ENCODE measurements at places on chromosomes 3 and 15.

DNA sequence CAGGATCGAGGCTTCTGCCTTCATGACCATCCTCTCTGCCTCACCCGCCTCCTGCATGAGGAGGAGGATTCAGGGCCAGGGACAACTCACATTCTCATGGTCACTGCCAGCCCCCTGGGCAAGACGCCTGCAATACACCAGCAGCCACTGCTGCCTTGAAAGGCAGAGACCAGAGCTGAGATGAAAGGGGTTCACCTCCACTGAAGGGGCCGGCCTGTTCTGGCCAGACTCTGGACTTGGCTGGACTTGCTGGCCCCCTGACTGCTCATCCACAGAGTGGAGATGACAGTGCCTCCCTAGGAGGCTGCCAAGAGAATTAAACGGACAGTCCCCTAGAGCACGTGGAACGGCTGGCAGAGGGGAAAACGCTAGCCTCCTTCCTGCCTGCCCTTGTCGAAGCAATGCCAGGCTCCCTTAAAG, 35.2 kb downstream of the MGLL start:
- DNase-seq, result no peak

DNA sequence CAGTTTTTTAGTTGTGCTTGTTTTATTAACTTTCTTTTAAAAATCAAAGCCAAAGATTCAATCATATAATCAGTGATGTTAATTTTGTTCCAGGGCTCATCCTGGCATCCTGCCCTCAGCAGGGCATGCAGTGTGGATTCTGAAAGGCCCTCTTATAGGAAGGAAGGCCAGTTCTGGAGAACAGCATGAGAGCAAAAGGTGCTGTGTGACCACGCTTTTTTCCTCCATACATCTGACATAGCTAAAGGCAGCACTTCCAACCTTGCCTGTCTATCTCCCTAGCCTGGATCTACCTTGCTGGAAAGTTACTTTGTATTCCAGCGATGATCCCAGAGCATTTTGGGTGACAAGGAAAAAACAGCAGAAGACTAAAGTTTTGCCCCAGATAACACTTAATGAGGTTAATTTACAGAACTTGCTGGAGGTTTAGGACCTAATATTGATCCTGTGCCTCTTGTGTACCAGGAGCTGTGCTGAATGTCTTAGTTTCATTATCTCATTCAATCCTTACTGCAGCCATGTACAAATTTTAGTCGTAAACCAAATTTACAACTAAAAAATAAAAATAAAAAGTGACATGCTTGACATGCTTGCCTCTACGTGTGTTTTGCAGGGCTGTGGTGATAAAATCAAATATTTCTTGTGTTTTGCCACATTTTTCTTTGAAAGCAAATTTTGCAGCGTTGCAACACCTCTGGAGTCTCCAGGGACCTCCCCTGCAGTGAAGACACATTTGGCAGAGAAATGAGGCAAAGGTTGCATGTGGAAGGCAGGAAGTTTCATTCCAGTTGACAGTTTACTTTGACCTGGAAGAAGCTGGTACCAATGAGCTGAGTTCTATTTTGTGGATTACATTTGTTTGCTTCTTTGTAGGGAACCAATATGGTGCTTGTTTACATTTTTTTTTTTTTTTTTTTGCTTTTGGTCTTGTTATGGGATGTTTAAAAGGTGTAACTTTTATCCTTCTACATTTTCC, 13.2 kb downstream of the IL1RAP start:
- DNase-seq, result no peak

- no peak for DNase-seq
These were observed 22.1 kb upstream of the LARS2 start for GRCh38 chr3:45366290-45366689.

- no peak for DNase-seq
These were observed 758.4 kb upstream of the ROBO1 start for GRCh38 chr3:80526153-80526552.

GRCh38 chr3:30347679-30348216, 258.7 kb upstream of the TGFBR2 start:
- peak; percentile 14 for DNase-seq

- no peak for DNase-seq
These were observed 90.4 kb downstream of the BDH1 start for GRCh38 chr3:197465197-197465995.

DNA sequence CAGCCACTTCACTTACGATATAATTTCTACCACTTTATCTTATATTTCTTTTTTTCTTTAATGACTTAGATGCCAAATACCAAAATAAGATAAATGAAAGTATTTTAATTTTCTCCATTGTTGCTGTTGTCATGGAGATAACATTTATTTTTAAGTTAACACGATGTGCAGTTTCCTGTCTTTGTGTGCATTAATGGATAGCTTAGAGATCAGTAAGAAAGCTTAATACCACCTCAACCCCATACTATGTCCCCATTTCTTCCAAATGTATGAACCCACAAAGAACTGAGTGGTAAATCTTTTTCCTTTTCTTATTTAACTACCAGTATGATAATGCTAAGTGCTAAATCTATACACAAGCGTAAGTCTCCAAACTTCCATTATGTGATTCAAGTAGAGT, 17.1 kb downstream of the PCNP start:
- no peak for DNase-seq

GRCh38 chr3:120393761-120394160, 44.6 kb upstream of the LRRC58 start:
- DNase-seq, result no peak

DNA sequence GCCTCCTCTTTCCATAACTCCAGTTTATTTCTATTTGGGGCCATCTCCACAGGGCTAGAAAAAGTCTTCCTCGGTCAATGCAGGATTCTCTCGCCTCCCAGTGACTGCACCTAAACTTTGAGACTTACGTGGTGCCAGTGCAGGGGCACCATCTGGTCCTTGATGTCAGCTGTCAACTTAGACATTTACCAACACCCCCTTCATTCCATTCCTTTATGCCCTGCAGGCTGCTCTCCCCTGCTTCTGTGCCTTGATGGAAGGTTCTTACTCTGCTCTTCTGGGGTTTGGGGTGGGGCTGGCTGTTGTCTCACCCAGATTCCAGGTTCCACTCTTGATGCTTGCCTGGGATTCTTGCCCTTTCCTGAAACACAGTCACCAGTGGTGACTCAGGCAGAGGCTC, 101.8 kb downstream of the ST8SIA2 start:
- no peak for DNase-seq

GRCh38 chr3:23035927-23036640, 167.0 kb upstream of the UBE2E2 start:
- no peak for DNase-seq

DNA sequence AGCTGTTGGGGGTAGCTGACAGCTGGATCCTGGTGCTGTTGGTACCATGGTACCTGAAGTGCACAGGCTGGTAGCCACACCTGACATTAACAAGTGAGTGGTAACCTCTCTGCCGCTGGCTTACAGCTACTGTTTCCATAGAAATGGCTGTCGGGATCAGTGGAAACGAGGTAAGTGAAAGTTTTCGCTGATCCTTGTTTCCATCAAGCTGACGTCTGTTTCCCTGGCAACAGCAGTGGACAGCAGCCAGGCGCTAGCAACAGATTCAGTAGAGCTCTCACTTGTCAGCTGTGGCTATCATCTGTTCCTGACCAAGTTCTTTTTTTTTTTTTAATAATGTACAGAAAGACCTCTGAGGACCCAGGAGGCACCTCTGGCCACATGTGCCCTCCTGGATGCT, 166.2 kb downstream of the CHDH start:
- no peak for DNase-seq

DNA sequence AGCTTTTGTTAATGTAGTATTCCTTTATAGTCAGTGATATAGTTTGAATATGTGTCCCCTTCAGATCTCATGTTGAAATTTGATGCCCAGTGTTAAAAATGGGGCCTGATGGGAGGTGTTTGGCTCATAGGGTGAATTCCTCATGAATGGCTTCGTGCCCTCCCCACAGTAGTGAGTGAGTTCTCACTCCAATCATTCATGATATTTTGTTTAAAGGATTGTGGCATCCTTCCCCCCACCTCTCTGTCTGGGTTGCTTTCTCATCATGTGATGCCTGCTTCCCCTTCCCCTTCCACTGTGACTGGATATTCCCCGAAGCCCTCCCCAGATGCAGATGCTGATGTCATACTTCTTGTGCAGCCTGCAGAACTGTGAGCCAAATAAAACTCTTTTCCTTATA, 649.8 kb upstream of the NR2F2 start:
- no peak for DNase-seq

DNA sequence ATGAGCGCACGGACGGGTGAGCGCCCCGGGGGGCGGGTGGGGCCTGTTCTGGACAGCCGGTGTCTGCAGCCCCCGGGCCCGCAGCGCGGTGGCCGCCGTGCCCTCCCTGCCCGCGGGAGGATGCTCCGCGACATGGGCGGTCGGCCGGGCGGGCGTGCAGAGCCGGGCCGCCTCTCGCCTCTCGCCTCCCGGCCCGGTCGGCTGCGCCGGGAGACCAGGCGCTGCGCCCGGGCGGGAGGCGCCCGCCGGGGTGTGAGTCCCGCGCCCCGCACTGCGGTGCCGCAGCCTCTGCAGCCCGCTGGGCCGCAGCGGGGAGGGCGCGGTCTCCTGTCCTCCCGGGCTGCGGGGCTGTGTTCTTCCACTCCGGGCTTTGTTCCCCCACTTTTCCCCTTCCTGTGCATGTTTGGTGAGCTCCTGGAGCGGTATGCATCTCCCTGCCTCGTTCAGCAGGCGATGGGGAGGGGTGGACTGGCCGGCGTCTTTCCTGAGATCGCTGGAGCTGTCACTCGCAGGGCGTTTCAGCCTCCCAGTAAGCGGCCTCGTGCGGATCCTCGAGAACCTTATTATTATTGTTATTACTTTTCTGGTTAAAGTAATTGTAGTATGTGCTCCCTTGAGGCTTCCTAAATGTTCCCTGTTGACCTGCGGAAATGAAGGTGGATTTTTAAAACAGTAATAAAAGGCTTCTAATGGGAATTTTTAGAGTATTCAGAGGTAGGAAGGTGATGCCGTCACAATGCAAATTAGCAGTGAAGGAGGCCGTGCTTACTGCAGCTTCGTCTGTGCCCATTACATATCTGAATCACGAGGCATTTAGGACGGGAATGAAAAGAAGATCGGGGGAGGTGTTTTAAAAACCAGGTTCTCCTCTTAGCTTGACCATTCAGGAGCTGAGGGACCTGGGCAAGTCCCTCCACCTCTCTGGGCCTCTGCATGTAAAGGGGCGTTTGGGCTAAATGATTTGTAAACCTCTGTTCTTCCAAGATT, 593 bp downstream of the TMOD2 start:
- DNase-seq, result no peak

- no peak for DNase-seq
These were observed 183.6 kb downstream of the ATP10A start for GRCh38 chr15:25679492-25679891.

- DNase-seq, result no peak
These were observed 526.0 kb downstream of the FOXP1 start for GRCh38 chr3:71057526-71057894.

GRCh38 chr3:78426454-78426853, 1341.3 kb downstream of the ROBO1 start:
- no peak for DNase-seq

DNA sequence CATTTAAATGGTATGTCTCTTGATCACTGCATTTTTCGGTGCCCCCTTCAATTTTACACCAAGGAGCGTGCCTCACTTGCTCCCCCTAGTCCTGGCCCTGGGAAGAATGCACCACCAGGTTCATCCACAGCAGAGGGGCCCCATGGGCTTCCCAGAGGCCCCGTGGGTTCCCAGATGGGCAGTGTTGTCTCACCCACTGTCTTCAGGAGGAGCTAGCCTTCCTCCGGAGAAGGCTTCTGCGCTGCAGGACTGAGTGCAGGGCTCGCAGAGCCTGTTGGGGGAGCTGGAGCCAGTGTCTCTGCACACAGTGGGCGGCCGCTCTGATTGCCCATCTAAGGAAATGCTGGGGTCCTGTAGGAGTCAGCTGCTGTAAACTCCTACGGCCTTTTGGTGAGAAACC, 45.9 kb downstream of the POLR2M start:
- DNase-seq, result no peak

- no peak for DNase-seq
These were observed 976.0 kb downstream of the ROBO1 start for GRCh38 chr3:78791753-78792152.

- no peak for DNase-seq
These were observed 25.5 kb upstream of the PRR23E start for GRCh38 chr3:127167315-127168043.

DNA sequence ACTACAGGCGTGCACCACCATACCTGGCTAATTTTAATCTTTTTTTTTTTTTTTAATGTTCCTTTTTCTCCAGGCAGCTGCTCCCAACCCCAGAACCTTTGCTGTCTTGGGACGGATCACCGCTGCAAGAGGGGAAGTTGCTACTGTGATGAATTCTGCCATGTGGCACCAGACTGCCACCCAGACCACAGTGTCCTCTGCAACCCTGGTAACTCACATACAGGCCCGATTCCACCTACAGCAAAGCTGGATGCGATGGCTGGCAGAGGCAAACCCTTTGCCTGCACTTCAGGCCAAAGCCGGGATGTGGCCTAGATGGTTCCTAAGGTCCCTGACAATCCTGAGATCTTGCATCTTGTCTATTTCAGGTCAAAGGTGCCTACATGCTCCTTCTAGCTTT, 12.7 kb upstream of the MUC20 start:
- DNase-seq, result no peak

- DNase-seq, result no peak
These were observed 5.2 kb upstream of the TCF12 start for GRCh38 chr15:56913241-56913640.

DNA sequence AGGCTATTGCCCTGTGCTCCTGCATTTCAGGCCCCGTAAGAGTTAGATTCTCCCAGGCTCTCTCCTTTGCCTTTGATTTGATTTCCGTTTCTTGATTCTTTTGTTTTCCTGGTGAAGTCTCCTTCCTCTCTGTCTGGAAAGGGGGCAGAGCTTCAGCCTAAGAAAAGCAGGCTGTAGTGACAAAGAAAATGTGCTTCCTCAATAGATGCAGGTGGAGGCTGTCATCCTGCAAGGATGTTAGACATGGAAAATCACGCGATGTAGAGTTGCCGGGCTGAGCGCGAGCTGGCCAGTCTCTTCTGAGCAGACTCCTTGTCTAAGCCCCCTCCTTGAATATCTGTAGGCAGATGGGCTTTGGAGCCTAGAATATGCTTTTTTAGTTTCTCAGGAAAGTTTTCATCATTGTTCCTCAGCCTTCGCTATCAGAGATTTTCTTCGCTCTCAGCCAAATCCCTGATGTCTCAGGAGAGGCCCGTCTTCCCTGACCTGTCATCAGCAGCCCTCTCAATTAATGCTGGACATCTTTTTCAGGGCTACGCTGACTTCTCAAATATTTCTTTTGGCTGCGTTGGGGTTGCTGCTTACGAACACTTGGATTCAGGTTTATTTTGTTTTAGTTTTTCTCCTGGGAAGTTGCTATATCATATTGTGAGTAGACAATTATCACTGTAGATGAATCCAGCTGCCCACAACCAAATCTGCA, 163.6 kb downstream of the ITPR1 start:
- DNase-seq, result no peak

Measured in activated T-cell treated with anti-CD3 and anti-CD28 coated beads, Interleukin-2, amount 50 U/mL, for 4 hours (primary cell).